ENCODE measurements at places on chromosomes 4 and X. TPM values are rescaled to one million over a fixed set of nuclear protein-coding genes. Genes with fewer than 3 reads are reported as not detected.

Gene GPRIN3
- total RNA-seq: 0.03 TPM

Gene HS3ST1
- total RNA-seq: 0.21 TPM

DNA sequence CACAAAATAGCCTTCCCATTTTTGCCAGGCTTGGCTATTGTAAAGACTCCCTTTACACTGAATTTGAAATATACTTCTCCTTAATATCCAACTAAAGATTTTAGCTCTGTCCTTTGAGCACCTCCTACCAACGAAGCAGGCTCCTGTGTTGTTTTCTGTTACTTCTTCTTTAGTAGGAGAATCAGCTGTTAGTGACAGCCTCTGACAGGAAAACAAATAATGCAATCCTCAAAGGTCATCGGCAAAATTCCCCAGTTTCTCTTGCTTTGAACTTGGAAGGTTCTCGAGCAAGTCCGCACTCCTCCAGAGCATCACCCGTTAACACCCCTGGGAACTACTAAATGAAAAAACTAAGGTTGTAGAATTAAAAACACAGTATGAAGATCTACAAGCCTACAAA lies 66.9 kb downstream of the MANBA start:
- H3K27me3 ChIP-seq: no peaks in the 10 kb centered on the region
- no peaks in the 10 kb centered on the region for H3K36me3 ChIP-seq
- no peaks in the 10 kb centered on the region for H3K4me1 ChIP-seq
- DNase-seq: no peak
- H3K4me3 ChIP-seq: no peak overlapping the region

Gene EVC
- 12.1 TPM for total RNA-seq

Gene CXCL11
- not detected for total RNA-seq

GRCh38 chrX:108312957-108313356 lies 125.3 kb downstream of the COL4A6 start:
- DNase-seq: no peak
- H3K36me3 ChIP-seq: no peaks in the 10 kb centered on the region
- no peak overlapping the region for H3K4me3 ChIP-seq
- H3K27me3 ChIP-seq: no peaks in the 10 kb centered on the region
- no peaks in the 10 kb centered on the region for H3K4me1 ChIP-seq

Data from Panc1 (cell line).